Esophagus squamous epithelium (tissue), 5 donors: ENCODE measurements at places on chromosomes 2 and 18.

DNA sequence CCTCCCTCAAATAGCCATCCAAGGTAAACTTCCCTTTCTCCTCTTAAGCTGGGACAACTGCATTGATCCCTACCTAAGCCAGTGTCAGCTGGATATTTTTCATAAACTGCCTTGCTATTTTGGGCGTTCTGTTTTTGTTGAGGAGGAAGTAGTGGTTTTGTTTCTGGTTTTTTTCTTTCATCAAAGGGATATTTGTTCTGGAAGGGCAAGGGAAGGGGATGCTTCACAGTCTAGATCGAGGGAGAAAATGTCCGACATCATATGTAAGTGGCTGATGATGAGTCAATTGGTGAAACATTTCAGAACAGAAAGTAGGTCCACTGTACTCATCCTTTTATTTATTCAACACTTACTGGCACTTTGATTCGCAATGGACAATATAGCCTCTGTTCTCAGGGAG, 31.0 kb downstream of the TANC1 start:
- no peak for DNase-seq

- DNase-seq: no peak
Measured at GRCh38 chr18:63301434-63301833, 18.1 kb downstream of the BCL2 start.

- no peak for DNase-seq
Measured at GRCh38 chr18:48308027-48308635, 101.1 kb downstream of the ZBTB7C start.

- no peak for DNase-seq
Measured at GRCh38 chr2:62447411-62447810, 58.6 kb downstream of the TMEM17 start.

GRCh38 chr18:70308555-70309294, 19.9 kb downstream of the SOCS6 start:
- DNase-seq: no peak

DNA sequence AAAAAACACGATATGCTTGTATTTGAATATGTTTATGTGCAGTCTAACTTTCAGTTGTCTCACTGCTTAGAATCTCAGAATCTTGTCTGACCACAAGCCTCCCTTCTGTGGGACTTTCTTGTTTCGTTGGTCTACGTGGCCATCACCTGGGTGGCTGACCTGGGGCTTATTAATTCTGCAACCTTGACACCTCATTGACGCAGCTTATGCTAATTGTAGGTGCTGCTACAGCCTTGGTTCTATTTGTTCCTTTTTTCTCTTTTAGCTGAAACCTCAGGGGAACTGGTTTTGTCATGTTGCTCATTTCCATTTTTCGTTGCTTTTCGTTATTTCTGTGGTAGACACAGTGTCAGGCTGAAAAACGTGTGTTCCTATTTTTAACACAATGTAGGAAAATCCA, 273.7 kb downstream of the SLC4A3 start:
- no peak for DNase-seq

GRCh38 chr2:172931918-172932520, 143.6 kb upstream of the MAP3K20 start:
- DNase-seq: no peak

DNA sequence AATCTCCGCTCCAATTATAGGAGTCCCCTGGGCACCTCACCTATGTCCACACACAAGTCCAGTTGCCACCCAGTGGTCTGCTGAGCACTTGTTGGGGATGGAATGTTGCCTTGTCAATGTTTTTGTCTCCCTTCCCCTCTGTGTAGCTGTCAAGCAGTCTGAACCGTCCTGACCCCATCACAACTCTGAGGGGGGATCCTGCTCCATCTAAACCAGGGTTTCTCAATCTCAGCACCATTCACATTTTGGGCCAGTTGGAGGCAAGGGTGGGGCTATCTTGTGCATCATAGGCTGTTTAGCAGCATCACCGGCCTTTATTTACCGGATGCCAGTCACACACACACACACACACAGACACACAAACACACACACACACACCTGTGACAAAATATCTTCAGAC, 53.0 kb downstream of the CYP26B1 start:
- no peak for DNase-seq

- no peak for DNase-seq
Measured at GRCh38 chr2:55961318-55961911, 37.8 kb upstream of the EFEMP1 start.

- DNase-seq: no peak
Measured at GRCh38 chr2:9984217-9984739, 32.8 kb downstream of the GRHL1 start.

DNA sequence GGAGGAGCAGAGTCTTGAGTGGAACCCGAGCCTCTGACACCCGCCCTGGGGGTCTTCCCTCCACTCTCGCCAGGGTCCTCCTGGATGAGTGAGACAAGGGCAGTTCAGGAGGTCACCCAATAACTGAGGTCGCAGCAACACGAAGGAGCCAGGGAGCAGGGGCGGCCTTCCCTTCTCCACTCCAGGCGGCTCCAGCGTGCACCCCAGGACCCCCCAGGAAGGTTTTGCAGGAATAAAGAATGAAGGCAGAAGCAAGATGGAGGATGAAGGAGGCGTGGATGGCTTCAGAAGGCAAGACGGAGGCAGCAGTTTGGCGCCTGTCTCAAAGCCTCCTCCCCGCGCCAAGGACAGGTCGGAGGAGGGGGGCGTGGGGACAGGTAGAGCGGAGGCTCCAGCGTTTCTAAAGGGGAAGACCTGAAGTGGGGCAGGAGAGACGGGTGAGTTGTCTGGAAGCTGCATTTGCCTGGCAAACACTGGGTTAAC, 579 bp upstream of the ITM2C start:
- DNase-seq: no peak

DNA sequence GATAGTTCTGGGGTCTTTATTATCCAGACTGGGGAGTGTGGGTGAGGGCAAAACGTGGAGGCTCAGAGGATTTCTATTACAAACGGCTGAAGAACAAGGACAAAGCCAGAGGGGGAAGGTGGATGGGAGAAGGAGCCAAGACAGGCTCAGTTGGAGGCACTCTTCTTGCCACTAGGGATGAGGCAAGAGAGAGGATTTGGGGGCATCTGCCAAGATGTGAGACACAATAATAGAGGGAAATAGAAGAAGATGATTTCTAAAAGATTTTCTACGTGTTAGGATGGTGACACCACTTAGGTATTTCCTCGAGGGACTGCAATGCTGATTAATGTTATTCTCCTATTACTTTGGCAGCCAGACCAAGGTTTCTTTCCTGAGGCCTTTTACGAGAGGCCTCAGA, 71.8 kb downstream of the APOB start:
- DNase-seq: no peak

DNA sequence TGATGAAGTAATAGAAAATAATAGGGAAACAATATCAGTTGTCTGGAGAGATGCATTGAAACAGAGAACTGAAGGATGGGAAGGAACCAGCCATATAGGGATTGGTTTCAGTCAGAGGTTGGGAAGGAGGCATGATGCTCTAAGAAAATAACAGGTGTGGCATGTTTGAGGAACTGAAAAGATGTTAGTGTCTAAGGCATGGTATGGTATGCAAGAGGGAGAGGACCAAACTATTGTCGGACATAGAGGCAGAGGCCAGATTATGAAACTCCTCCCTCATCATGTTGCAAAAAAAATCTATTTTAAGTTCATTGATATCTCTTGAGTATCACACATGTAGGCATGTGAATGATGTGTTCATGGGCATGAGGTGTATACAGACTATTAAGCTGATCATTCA, 48.9 kb upstream of the EMILIN2 start:
- DNase-seq: no peak

DNA sequence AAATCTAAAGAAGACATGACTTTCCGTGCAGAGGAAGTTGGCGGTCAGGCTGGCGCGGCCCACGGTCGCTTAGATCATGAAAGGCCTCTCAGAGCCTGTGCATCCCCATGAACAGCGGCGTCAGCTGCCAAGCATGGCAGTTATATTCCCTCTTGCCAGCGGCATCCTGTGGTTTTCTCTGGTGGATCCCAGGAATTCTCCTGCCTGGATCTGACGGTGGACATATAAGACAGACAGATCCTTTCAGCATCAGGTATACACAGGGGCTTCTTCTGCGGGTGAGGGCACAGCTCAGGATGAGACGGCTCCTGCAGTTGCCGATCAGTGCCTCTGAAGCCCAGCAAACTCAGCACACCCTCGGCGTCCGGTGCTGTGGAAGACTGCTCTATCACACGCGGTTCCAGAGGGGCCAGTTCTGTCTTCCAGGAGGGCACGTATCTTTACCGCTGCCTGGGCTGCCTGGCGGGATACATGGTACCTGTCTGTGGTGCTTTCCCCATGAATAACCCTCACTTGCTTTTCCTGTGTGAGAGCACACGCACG, 157.8 kb downstream of the LDLRAD4 start:
- no peak for DNase-seq

DNA sequence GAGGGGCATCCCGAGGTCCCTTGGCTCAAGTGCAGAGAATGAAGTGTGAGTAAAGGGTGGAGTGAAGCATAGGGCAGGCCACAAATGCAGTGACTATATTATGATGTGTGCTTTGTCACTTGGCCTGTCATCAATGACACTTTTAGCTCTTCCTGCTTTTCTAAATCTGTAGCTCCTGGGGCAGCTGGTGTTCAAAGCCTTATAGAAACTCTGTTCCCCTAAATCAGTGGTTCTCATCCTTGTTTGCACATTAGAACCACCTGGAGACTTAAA, 135.6 kb upstream of the LGALSL start:
- DNase-seq: no peak

DNA sequence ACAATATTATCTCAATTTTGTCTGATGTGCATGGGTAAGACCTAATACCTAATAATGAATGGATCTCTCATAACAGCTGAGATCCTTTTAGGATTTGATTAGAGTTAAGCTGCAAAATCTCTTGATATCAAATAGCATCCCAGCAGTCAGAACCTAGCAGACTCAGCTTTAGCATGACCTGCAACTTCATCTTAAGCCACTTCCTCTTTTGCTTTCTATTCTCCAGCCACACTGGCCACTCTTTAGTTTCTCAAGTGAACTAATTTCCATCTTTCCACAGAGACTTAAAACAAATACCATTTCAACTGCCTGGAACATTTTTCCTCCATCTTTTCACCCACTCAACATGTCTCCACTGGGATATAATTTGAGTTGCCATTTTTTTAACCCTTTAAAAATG, 1251.6 kb upstream of the ZEB2 start:
- no peak for DNase-seq

DNA sequence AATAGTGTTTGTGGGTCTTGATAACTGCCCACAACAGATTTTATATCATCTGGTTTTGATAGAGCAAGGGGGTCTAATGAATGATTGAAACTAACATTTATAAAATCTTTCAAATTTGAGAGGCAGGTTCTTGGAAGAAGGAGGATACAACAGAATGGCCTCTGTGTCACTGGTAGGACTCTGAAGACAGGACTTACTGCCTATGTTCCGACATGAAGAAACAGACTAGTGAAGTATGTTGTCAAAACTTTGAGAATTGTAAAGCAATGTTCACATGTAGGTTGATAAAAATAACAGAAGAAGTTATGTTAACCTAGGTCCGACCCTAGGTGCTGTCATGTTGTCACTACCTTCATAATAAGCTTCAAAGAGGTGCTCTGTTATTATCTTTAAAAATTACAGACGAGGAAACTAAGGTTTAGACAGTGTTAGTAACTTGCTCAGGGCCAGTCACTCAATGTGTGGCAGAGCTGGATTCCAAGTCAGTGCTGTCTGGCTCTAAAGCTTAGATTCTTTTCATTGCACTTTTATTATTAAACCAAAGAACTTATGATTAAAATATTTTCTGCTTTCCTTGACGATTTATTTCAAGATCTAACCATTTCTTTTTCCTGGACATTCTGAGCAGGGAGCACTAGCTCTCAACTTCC, 146.2 kb downstream of the RPIA start:
- DNase-seq: no peak

GRCh38 chr2:100624536-100624935, 61.7 kb downstream of the PDCL3 start:
- no peak for DNase-seq

- DNase-seq: no peak
Measured at GRCh38 chr2:42566837-42567321, 1.6 kb upstream of the MTA3 start.

DNA sequence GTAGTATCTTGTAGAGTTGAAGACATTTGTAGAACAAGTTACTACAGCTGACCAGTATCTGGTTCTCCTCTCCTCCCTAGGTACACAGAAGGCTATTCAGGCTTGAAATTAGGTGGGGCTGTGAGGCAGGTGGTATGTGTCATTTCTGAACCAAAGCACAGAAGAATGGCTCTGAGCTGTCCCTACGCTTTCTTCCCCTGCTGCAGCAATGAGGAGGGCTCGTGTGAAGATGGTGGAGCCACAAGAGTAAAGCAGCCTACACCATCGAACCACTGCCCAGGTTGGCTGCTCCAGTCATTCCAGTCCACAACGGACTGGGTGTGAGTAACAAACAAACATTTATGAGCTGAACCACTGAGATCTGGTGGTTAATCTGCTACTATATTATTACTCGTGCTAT, 148.9 kb downstream of the DTNB start:
- DNase-seq: no peak

GRCh38 chr2:183597841-183598240, 473.6 kb downstream of the NUP35 start:
- DNase-seq: no peak

GRCh38 chr2:43185146-43185545, 41.3 kb downstream of the ZFP36L2 start:
- DNase-seq: no peak

- no peak for DNase-seq
Measured at GRCh38 chr18:23131693-23132319, 3.5 kb upstream of the CABLES1 start.

DNA sequence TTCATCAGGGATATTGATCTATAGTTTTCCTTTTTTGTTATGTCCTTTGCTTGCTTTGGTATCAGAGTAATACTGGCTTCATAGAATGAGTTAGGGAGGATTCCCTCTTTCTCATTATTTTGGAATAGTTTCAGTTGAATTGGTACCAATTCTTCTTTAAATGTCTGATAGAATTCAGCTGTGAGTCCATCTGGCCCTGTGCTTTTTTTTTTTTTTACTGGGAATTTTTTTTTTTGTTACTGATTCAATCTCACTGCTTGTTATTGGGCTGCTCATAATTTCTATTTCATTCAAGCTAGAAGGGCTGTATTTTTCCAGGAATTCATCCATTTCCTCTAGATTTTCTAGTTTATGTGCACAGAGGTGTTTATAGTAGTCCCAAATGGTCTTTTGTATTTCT, 103.9 kb downstream of the RND3 start:
- no peak for DNase-seq

GRCh38 chr2:206154197-206154596, 5.0 kb downstream of the NDUFS1 start:
- DNase-seq: no peak

GRCh38 chr2:47644351-47644750, 138.6 kb upstream of the MSH6 start:
- DNase-seq: no peak

- DNase-seq: no peak
Measured at GRCh38 chr2:54597153-54597848, 126.2 kb upstream of the EML6 start.

DNA sequence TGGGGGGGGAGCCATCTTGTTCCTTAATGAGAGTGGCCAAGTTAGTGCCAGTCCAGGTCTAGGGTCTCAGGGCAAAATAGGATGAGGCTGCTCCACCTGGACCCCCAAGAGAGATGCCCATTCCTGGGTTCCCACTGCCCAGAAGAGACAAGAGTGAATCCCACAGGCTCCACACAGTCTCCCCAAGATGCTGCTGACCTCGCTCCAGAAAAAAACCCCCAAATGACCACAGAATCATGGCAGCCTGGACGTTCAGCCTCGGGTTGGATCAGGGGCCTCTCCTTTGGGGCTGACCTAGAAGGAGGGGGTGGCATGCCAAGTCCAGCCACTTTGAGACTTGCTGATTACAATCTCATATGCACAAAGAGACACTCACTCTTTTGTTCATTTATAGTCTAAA, 25.1 kb downstream of the STAT1 start:
- no peak for DNase-seq

- no peak for DNase-seq
Measured at GRCh38 chr2:241862775-241863535, 4.3 kb upstream of the PDCD1 start.
